T-cell (primary cell): ENCODE measurements at places on chromosomes 6 and 20. TPM values are rescaled to one million over a fixed set of nuclear protein-coding genes. Genes with fewer than 3 reads are reported as not detected.

DNA sequence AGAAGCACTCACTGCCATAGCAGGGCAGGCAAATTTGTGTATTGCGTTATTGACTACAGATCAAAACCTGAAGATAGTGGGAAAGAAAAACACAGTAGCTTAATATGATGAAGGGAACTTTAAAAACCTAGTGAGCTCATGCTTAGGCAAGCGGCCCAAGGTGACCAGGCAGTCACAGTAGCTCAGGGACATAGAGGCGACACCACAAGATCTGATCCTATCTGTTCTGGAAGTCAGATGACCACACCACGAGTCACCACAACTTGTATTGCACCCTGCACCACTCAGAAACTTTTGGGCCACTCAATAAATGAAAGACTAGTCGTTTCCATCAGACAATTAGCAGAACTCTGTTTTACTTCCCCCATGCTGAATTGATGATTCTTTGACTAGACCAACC, 4.9 kb downstream of the CLIC5 start:
- no peak overlapping the region for H3K4me3 ChIP-seq
- H3K27ac ChIP-seq: peak overlapping the region; percentile 87
- no peaks in the 10 kb centered on the region for H3K36me3 ChIP-seq
- H3K4me1 ChIP-seq: peaks cover 6% of the 10 kb centered on the region
- no peak for DNase-seq

DNA sequence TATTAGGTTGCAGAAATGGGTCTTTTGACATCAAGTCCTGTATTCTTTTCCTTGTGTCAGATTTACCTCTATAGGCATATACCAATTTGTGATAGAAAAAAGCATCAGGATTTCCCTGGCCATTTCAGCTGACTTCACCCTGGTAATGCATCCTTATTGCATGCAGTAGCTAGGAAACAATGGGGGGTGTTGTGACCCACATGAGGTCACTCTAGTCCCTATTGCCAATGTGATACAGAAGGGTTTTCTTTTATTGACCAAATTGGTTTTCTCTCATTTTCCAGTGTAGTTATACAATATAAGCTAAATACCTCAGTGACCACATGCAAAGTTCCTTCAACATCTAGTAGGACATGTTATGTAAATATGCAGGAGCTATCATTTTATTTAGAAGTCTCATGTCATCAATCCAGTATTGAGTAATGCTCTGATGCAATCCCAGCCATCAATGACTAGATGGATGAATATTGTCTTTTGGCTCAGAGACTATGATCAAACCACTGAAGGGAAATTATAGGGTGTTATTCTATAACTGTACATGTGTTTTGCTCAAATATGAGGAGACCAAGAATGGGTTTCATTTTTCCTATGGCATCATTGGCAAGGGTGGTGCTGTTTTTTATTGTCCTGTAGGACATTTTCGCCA, 177.7 kb downstream of the KLHL32 start:
- DNase-seq: no peak
- no peak overlapping the region for H3K27ac ChIP-seq
- no peaks in the 10 kb centered on the region for H3K36me3 ChIP-seq

GRCh38 chr6:11111769-11112437, 378 bp upstream of the ERVFRD-1 start:
- peaks cover 11% of the 10 kb centered on the region for H3K4me1 ChIP-seq
- no peaks in the 10 kb centered on the region for H3K36me3 ChIP-seq
- H3K4me3 ChIP-seq: peak overlapping the region; percentile 27
- DNase-seq: no peak
- no peak overlapping the region for H3K27ac ChIP-seq

DNA sequence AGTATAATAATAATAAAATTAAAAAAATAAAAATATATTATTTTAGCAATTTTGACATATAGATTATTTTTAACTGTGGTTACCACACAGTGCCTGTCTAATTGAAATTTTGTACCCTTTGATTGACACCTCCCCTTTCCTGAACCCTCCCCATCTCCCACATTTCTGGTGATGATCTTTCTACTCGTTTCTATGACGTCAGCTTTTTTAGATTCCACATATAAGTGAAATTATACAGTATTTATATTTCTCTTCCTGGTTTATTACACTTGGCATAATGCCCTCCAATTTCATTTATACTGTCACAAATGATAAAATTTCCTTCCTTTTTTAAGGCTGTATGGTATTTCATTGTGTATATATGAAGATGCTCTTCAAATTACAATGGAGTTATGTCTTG, 258.1 kb upstream of the PTCHD4 start:
- H3K4me3 ChIP-seq: no peak overlapping the region
- no peaks in the 10 kb centered on the region for H3K27me3 ChIP-seq
- DNase-seq: no peak
- H3K4me1 ChIP-seq: no peaks in the 10 kb centered on the region

DNA sequence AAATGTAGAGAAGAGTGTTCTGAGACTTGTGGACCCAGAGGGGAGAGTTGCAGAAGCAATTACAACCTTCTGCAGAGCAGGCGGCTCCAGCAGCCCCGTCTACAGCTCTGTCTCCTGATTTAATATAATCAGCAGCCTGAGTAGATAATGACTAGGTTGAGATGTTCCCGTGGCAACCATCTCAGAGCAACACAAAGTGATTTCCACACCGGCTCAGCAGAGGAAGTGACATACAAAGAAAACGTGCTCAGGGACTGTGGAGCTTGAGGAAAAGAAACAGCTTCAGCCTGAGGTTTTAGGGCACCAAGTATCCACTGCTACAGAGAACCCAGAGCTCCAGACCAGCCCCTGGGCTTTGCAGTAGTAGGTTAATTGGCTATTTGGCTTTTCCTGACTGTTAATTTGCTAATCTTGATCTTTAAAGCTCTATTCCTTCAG, 136.4 kb downstream of the MTFR2 start:
- peaks cover 4% of the 10 kb centered on the region for H3K4me1 ChIP-seq
- H3K27me3 ChIP-seq: no peaks in the 10 kb centered on the region
- DNase-seq: no peak

DNA sequence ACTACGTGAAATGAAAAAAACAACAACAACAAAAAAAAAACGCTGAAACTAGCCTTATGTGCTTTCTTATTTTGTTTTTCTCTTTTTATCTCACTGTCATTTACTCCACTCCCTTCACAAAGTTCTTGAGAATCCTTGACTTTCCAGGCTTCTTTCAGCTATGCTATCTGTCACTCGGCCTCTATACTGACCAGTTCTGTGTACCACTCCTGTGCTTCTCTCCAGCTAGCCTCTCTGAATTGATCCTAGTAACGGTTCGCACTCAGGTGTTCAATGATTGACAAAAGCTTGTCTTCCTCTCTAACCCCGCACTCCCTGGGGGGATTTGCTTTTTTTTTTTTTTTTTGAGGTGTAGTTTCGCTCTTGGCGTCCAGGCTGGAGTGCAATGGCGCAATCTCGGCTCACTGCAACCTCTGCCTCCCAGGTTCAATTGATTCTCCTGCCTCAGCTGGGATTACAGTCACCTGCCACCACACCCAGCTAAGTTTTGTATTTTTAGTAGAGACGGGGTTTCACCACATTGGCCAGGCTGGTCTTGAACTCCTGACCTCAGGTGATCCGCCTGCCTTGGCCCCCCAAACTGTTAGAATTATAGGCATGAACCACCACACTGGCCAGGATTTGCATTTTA, 31.8 kb downstream of the MLIP start:
- no peak overlapping the region for H3K4me3 ChIP-seq
- no peaks in the 10 kb centered on the region for H3K36me3 ChIP-seq
- no peaks in the 10 kb centered on the region for H3K27me3 ChIP-seq

- no peaks in the 10 kb centered on the region for H3K36me3 ChIP-seq
- H3K4me1 ChIP-seq: peaks cover 27% of the 10 kb centered on the region
- no peak for DNase-seq
- H3K27ac ChIP-seq: peak overlapping the region; percentile 50
Observed at GRCh38 chr20:53898556-53898931, 171.8 kb downstream of the BCAS1 start.

GRCh38 chr6:16731478-16732051, 29.7 kb downstream of the ATXN1 start:
- H3K27me3 ChIP-seq: no peaks in the 10 kb centered on the region
- peaks cover 6% of the 10 kb centered on the region for H3K4me1 ChIP-seq

GRCh38 chr20:35225319-35226125, 968 bp upstream of the MMP24 start:
- H3K27me3 ChIP-seq: peaks cover 18% of the 10 kb centered on the region
- no peaks in the 10 kb centered on the region for H3K36me3 ChIP-seq
- H3K27ac ChIP-seq: no peak overlapping the region
- H3K4me3 ChIP-seq: no peak overlapping the region

GRCh38 chr6:103001724-103002123, 1608.2 kb downstream of the GRIK2 start:
- no peaks in the 10 kb centered on the region for H3K27me3 ChIP-seq
- DNase-seq: no peak
- no peaks in the 10 kb centered on the region for H3K4me1 ChIP-seq
- no peak overlapping the region for H3K4me3 ChIP-seq
- no peaks in the 10 kb centered on the region for H3K36me3 ChIP-seq

DNA sequence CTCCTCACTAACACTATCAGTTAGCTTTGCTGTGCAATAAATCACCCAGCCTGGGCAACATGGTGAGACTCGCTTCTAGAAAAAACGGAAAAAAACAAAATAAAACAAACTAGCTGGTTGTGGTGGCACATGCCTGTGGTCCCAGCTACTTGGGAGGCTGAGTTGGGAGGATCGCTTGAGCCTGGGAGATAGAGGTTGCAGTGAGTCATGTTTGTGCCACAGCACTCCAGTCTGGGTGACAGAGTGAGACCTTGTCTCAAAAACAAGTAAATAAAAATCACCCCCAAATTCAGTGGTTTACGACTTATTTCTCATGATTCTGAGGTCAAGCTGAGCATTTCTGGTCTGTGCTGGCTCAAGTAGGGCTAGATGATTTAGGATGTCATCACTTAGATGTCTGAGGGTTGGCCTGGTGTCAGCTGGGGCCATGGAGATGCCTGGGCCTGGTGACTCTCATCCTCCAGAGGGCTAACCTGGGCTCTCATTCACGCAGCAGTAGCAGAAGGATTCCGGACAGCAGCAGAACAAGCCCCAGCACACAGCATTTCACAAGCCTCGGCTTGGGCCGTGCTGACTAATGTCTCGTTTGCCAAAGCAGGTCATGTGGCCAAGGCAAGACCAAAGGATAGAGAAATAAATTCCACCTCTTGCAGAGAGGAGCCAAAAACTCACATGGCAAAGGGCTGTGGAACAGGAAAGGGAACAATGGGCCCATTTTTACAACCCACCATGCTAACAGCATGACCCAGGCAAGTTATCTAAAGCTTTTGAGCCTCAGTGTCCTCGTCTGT, 32.5 kb downstream of the MGME1 start:
- H3K4me1 ChIP-seq: peaks cover 1% of the 10 kb centered on the region
- no peak overlapping the region for H3K4me3 ChIP-seq
- no peaks in the 10 kb centered on the region for H3K27me3 ChIP-seq

DNA sequence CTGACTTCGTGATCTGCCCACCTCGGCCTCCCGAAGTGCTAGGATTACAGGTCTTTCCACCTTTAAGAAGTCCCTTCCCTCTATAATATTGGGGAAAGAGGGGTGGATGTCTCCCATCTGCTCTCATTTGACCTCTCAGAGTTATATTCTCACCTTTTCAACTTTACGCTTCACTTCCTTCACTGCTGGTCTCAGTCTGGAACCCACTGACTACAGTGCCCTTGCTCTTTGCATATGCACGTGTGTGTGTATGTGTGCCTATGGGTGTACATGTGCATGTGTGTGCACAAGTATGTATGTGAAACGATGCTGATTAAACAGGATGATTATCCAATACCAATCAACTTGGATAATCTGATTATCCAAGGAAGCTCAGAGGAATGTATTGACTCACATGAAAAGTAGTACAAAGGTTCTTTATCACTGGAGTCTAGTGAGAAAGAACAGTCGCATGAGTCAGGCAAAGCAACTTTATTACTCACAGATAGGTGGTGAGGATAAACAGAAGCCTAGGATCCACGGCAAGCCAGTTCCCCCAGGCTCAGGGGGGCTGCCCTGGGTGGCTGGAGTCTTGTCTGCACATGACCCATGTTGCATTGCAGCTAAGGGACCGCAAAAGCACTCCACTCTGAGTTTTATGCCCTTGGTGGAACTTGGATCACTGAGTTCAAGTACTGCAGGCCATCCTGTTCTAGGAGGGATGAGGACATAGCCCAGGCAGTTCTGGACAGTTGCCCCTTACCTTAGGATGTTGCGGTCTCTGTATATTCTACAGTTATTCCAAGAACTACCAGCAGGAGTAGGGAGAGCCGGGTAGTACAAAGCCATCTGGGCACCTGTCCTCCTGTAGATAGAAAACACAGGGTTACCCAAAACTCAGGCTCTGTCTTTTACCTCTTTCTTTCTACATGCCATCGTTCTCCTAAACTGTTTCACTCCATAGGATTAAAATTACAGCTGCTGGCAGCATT, 50.9 kb downstream of the SNRNP48 start:
- H3K4me1 ChIP-seq: no peaks in the 10 kb centered on the region
- H3K36me3 ChIP-seq: no peaks in the 10 kb centered on the region
- no peak overlapping the region for H3K27ac ChIP-seq
- H3K4me3 ChIP-seq: no peak overlapping the region
- no peak for DNase-seq
- H3K27me3 ChIP-seq: peaks cover 2% of the 10 kb centered on the region

Gene ID1
- 2.2 TPM for total RNA-seq

Gene CST7
- total RNA-seq: 52.5 TPM

Gene UNC5CL
- total RNA-seq: 4.7 TPM
